ENCODE measurements at places on chromosomes 13 and 19. TPM values are rescaled to one million over a fixed set of nuclear protein-coding genes. Genes with fewer than 3 reads are reported as not detected.

The PIAS4 gene
- 25.1 TPM for total RNA-seq

The HSD17B14 gene
- 4.6 TPM for total RNA-seq

The FGF9 gene
- 4.5 TPM for total RNA-seq

The SLC1A6 gene
- not detected for total RNA-seq

The ANKRD24 gene
- total RNA-seq, result 1.1 TPM

The ZNF8 gene
- 3.5 TPM for total RNA-seq

The PLPPR3 gene
- total RNA-seq, result not detected

All from left colon (tissue), 2 donors.